LoVo (cell line): ENCODE measurements at places on chromosomes 7 and 10.

GRCh38 chr7:141754939-141755338, 9.0 kb upstream of the TAS2R3 start:
- peak; percentile 42 for DNase-seq

GRCh38 chr7:47148536-47149207, 433.2 kb downstream of the TNS3 start:
- no peak for DNase-seq

DNA sequence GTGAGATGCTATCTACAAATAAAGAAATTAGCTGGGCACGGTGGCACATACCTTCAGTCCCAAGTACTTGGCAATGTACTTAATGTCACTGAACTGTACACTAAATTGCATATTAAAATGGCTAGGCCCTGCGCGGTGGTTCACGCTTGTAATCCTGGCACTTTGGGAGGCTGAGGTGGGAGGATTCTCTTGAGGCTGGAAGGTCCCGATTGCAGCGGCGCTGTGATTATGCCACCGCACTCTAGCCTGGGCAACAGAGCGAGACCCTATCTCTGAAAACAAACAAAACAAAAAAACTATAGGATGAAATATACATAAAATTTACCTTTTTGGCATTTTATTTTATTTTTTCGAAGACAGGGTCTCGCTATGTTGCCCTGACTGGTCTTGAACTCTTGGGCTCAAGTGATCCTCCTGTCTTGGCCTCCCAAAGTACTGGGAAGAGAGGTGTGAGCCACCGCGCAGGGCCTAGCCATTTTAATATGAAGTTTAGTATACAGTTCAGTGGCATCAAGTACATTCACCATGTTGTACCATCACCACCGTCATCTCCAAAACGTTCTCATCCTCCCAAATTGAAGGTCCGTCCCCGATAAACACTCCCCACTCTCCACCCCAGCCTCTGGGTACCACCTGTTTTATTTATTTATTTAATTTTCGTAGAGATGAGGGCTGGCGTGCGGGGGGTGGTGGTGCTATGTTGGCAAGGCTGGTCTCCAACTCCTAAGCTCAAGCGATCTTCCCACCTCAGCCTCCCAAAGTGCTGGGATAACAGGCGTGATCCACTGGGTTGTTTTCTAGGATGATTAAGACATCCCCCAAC, 1.3 kb upstream of the EIF3B start:
- no peak for DNase-seq

DNA sequence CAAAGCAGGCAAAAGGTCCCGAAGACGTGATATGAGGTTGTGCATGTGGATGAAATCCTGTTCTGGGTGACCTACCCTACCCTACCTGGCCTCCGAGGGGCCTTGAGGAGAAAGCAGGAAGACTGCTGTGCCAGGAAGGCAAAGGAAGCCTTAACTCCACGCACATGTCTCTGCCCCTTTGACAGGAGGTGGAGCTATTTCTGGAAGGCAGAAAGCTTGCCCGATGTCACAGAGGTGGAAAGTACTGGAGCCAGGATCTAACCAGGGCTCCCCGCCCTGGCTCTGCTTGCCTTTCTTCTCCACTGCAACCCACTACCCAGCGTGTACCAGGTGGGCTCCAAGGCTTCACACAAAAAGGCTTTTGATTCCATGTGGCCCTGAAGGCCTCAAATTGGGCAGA, 66.4 kb upstream of the DDC start:
- DNase-seq: no peak

DNA sequence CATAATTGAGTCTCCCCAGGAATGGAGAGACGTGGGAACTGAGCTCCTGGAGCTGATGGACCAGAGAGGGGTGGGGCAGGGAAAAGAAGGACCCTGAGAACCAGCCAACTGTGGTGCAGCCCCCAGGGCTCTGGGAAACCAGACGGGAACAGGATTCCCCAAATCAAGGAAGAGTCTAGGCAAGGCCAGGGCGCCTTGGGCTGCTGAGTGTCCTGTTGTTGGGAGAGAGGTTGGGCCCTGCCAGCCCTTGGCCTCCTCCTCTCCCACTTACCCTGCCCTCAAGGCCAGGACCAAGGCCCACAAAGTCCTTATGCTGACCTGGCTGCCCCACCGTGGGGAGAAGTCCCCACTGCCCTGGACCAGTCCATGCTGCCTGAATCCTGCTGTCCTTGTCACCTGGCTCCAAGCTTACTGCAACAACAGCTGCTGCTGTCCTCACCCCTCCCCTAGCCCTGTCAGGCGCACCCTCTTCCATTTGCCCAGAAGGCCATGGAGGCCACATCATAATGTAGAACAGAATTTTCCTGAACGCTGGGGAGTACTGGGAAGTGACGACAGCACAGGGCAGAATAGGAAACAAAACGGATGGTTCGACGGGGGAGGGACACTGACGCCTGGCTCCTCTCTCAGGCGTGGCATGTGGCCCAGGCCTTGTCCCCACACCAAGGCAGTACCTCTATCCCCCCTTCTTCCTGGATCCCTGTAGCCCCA, 132.9 kb upstream of the ZMIZ1 start:
- no peak for DNase-seq

- no peak for DNase-seq
Observed at GRCh38 chr7:151686016-151686766, 166.5 kb upstream of the RHEB start.

- DNase-seq: no peak
Observed at GRCh38 chr10:23820792-23821191, 381.9 kb downstream of the OTUD1 start.

DNA sequence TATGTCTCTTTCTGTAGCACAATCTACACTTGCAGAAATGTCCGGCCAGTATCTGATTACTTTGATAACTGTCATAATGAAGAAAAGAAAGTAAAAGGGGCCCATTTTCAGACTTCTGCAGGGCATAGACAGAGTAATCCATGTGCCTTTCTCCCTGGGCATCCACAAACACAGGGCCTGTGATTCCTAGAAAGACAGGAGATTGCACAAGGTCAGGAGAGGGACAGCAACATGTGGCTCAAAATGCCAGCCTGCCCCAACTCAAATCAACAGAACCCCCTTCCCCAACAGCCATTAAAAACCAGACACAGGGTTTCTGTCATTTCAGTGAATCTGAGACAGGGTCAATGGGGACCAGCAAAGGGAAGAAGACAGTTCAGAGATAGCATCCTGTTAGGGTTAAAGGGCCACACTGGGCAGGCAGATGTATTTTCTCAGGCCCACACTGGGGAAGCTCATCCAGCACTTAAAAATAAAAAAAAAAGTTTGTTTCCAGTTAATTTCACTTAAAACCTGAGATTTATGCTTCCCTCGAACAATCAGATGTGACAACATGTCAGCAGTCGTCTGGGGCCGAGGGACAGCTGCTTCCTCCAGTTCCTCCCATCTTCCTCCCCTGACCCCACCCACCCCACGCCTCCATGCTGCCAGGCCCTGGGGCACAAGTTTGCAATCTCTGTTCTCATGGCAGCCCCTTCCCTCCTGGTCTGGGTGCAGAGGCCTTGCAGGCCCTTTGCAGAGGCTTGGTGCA, 30.7 kb upstream of the ACSL5 start:
- no peak for DNase-seq

- no peak for DNase-seq
Observed at GRCh38 chr7:7522421-7522820, 13.3 kb downstream of the COL28A1 start.

DNA sequence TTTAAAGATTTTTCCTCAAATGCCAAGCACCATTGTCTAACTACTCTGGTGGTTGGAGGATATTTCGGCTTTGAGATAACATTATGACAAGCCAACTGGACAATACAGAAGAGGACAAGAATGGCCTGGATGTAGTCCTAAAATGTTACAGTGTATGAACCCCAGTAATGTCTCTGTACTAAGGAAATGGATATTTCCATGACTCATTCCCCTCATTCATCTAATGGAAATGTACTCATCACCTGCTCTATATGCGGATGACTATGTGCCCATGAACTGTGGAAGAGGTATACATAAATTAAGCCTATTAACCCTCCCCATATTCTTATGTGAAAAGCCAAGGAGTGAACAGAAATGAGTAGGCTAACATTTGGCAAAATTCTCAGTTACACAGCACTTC, 207.9 kb downstream of the CACNA2D1 start:
- DNase-seq: no peak

DNA sequence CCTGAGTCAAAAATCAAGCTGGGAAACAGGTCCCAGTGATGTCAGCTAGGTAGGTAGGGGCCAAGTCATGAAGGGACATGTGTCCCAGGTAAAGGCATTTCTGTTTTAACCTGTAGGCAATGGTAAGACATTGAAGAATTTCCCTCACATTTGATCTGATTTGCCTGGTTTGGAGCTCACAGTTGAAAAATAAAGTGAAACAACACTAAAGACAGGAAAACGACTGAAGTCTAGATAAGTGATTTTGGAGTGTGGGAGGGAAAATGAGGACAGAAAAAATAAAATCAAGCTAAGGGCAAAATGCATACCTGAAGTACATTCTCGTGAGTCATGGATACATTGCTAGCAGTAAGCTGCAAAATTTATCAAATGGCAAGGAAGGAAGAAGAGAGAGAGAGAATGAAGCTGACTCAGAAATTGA, 169.9 kb downstream of the SKIDA1 start:
- no peak for DNase-seq

DNA sequence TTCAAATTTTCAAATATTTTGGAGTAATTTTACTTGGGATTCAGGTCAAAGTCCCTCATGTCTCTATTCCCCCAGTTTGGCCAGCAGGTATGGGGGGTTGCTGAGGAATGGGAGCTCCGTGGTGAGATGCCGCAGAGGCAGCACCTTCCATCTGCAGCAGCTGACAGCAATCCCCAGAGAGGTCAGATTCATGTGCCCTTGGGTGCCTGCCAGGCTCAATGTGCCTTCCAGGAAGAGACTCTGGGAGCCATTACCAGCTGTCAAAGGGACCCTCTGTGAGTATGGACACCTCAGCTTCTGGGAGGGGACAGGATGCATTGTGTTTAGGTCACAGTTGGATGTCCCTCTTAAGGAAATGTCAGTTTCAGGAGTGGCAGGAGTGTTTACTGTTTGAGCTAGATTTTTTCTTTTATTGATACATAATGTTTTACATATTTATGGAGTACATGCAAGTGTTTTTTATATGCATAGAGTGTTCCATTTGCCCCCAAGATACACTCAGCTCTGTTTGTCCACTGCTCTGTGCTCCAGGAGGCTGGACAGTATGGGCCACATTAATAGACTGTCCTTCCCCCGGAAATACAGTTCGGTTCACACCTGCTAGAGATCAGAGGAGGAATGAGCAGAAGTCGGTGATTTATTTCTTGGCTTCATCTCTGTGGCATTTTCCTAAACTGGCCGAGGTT, 75.3 kb upstream of the GRB10 start:
- no peak for DNase-seq

- no peak for DNase-seq
Observed at GRCh38 chr7:6165521-6166320, 106.7 kb downstream of the CYTH3 start.
